ENCODE measurements at places on chromosomes 3 and 15. TPM values are rescaled to one million over a fixed set of nuclear protein-coding genes. Genes with fewer than 3 reads are reported as not detected.

DNA sequence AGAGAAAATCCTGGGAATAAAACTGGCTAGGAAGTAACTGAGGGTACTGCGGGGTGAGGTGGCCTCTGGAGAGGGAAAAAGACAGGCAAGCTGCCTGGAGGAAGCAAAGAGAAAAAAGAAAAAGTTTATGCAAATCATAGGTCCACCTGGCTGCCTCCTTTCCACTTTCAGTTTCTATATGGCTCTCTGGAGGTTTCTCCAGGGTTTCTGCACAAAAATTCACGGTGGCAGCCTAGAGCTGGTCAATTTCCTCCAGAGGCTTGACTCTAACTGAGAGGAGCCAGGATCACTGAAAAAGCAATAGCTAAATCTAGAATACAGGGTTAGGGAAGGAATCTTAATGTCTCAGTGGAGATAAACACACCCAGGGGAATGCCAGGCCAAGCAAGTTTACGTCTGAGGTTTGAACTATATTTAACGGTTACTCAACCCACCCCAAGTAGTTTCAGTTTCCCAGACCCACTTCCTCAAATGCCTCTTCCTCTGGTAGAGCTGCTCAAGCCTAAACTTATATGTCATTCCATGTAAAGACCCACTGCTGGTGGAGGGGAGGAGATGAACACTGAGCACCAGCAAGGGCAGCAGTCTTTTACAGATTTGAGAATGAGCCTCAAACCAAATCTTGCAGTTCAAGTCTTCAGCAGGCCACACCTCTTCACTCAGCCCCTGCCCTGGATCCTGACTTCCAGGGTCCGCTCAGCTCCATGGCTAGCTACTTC, 5.7 kb downstream of the LYSMD2 start:
- peak; percentile 22 for DNase-seq

Gene PYGO1
- polyA plus RNA-seq = 11.4 TPM

- no peak for DNase-seq
Measured at GRCh38 chr15:93001881-93002280, 87.1 kb downstream of the RGMA start.

GRCh38 chr3:42214565-42215283, 51.3 kb downstream of the CCK start:
- DNase-seq = no peak

DNA sequence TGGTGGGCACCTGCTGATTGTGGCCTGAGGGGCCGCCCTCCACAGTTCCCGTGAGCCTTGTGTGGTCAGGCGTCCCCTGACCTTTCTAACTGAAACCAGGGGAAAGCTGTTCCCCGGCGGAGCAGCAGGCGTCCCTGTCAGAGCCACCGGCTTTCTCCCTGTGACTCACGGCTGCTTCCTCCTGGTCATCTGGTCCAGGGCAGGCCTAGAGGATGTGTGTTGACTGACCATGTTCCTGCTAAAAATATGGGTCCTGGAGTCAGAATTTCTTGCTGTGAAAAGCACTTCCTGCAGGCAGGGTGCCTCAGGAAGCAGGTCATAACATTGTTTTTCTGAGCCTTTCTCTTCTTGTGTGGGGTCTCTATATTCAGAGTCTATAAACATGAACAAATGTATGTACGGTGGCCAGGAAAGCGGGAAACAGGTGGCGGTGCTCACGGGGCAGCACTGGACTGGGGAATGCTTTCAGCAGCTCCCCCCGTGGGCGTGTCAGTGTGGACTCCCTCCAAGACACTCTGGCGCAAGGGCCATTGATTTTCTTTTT, 38.4 kb upstream of the CGNL1 start:
- no peak for DNase-seq

- no peak for DNase-seq
Measured at GRCh38 chr15:72086010-72086697, 31.8 kb downstream of the MYO9A start.

GRCh38 chr3:79012530-79012913, 755.3 kb downstream of the ROBO1 start:
- DNase-seq = peak; percentile 43

GRCh38 chr3:162865466-162865865, 1368.9 kb downstream of the OTOL1 start:
- DNase-seq = no peak

- DNase-seq = no peak
Measured at GRCh38 chr3:59247402-59247841, 197.6 kb upstream of the CFAP20DC start.

- no peak for DNase-seq
Measured at GRCh38 chr3:64612082-64612860, 75.5 kb downstream of the ADAMTS9 start.

DNA sequence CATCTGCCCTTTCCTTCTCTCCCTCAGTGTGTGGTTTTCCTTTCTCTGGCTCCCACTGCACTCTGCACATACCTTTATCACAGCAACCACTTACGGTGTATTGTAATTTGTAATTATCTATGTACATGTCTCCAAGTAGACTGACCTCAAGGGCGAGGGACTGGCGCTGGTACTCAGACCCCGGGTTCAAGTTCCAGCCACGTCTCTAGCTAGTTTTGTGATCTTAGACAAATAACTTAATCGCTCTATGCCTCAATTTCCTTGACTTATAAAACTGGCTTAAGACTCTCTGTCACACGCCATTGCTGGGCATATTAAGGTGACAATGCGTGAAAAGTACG, 607 bp upstream of the SENP2 start:
- DNase-seq = peak; percentile 17

DNA sequence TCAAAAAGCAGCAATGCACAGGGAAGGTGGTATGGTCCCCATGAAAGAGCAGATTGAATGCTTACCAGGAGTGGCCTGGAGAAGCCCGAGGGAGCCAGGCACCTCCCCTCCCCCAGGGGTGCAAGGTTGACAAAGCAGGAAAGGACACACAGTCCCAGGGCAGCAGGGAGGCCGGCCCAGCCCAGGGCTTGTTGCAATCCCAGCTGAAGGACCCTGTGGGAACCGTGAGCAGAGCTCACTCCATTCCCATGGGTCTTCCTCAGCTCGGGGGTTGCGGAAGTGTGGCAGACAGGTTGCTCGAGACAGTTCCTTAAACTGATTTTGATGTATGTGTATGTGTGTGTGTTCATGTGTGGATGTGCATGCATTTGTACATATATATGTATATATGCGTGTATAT, 15.8 kb downstream of the UROC1 start:
- no peak for DNase-seq

- DNase-seq = no peak
Measured at GRCh38 chr15:63933522-63933921, 99.8 kb upstream of the HERC1 start.

DNA sequence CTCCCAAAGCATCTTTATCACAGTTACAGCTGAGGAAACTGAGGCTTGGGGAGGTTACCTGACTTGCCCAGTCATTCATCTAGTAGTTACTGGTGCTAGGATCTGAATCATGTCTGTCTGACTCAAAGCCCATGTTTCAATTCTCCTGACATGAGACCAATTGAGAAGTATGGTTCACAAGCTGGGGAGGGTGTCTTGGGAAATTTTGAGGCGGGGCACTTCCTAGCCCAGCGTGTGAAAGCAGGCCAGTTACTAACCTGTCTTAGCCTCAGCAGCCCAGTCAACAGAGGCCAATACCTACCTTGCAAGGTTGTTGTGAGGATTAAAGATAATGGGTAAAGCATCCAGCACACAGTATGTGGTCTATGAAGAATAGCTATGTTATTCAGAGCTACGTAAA, 37.0 kb downstream of the CLDN18 start:
- no peak for DNase-seq

Gene ZNF197
- polyA plus RNA-seq = 22.4 TPM

GRCh38 chr3:143396790-143397189, 277.2 kb downstream of the CHST2 start:
- no peak for DNase-seq

Gene ECE2
- polyA plus RNA-seq = not detected

Gene LTF
- polyA plus RNA-seq = not detected

DNA sequence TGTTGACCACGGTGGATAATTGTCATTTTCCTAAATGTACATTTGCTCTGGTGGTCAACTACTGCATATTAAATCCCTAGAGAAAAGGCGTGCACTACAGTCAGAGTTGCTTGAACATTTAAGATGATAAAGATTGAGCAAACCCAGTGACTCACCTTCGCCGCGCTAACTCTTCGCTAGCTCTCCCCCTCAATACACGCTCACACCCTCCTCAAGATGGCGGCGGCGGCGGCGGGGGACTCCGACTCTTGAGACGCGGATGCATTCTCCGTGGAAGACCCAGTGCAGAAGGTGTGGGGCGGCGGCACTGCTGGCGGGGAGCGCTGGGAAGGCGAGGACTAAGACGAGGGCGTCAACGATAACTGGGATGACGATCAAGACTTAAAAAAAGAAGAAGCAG, 79.8 kb upstream of the PFN2 start:
- no peak for DNase-seq

DNA sequence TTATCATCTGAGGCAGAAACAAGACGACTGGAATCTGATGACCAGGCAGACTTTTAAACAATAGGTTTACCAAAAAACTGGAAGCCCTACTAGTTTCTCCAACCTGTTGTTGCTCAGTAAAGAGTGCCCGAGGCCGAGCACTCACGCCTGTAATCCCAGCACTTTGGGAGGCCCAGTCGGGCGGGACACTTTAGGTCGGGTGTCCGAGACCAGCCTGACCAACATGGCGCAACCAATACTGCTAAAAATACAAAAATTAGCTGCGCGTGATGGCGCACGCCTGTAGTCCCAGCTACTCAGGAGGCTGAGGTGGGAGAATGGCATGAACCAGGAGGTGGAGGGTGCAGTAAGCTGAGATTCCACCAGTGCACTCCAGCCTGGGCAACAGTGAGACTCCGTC, 1.1 kb upstream of the WDR5B start:
- DNase-seq = no peak

Gene MITF
- polyA plus RNA-seq = not detected

DNA sequence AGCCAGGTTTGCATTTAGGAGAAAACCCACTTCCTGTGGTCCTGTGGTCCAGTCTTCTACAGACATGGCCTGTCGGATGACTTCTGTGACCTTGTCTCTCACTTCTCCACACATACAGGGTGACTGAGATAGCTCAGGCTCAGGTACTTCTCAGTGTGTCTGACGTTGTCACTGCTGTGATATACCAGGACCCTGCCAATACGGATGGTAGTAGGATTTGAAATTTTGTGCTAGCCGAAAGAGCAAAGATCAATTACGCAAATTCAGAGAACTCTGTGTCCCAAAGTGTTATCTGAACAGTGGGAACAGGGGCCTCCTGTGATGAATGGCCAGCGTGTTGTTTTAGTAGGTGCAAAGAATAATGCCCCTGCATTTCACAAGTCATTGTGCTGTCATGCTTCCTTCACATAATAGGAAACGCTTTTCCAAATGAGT, 128.9 kb downstream of the MCTP2 start:
- DNase-seq = no peak

Gene PCBP4
- 71.8 TPM for polyA plus RNA-seq

DNA sequence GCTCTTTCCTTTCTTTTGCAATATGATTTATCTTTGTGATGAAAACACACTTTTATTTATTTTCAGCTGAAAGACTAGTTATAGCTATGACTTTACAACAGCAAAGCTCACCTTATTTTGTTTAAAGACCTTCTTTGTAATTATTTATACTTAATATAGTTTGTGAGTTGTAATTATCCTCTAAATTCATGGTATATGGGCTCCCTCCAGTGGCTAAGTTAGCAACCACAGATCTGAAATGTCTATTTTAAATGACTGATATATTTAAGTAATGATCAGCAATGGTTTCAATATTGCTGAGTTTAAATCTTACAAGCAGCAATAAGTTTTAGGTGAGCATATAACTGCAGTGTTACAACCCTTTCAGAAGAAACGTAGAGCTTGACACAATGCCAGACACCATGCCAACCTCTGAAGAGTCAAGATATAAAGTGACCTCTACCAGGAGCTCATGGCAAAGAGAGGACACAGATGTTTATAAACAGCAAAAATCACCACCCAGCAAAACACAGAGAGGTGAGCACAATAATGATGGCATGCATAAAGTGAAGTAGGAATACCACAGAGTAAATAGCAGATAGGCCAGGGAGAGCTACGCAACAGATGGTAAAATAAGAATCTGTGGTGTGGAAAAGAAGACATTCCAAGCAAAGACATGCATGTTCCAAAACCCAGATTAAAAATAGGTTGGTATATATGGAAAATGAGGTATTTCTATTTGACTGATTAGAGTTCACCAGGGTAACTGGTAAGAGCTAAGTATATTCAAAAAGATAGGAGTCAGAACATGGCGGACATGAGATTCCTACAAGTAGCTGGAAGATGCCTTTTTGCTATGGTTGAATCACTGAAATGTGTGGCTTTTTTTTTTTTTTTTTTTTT, 143.7 kb upstream of the ZNF385D start:
- DNase-seq = peak; percentile 41

Gene ATP11B
- 52.3 TPM for polyA plus RNA-seq

Gene TTLL13
- polyA plus RNA-seq = not detected

DNA sequence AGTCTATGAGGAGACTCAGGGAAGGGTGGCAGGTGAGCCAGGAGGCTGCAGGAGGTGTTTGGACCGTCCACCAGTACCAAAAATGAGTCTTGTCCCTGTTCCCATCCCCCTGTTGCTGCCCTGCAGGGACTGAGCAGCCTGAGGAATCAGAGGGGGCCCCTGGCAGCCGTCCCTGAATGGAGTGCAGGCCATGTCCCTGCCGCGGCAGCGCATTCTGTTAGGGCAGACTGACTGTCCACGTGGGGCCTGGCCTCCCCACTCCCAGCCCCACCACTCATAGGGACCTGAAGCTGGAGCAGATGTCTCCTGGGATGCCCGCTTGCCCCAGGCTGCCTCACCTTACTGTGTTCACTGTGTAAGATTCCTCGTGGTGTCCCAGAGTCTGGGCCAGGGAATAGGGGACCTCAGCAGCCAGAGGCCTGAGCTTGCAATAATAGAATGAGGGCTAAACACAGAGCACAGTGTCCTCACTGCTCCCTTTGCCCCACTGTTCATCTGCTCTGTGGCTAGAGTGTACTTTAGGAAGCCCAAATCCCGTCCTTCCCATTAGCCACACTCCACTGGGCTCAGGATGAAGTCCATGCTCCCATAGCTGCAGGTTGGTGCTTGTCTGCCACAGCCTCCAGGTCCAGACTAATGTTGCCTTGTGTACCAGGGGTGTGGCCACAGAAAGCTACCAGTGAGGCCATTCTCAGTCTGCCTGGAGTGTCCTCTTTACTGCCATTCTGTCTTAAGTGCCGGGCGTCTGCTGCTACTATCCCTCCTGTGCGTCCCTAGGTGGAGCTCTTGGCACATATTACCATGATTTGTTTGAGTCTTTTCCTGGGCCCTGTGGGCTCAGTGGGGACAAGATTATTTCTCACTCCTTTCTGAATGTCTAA, 63.2 kb downstream of the HCN4 start:
- DNase-seq = peak; percentile 32

Gene SPINK8
- not detected for polyA plus RNA-seq

Gene PLXND1
- 115 TPM for polyA plus RNA-seq

All from muscle of arm (tissue), 14 donors.